ENCODE measurements at places on chromosomes 13 and 19.

- DNase-seq, result no peak
Measured at GRCh38 chr13:114082849-114083645, 49.4 kb downstream of the RASA3 start.

DNA sequence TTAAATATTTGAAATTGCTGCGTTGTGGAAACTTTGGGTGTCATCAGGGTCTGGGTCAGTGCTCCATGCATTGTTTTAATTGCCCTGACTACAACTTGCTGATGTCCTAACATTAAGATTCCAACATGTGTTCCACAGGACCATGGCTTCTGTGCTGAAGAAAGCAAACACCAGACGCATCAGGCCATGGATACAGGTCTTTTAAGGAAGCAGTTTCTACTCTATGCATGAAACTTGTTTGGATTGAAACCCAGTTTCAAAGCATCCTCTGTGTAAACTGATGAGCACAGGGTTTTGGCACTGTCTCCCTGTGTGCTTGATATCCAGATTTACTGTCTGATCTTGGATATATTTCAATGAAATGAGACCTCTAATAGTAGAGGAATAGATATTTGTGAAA, 328.4 kb upstream of the SLC10A2 start:
- no peak for DNase-seq

DNA sequence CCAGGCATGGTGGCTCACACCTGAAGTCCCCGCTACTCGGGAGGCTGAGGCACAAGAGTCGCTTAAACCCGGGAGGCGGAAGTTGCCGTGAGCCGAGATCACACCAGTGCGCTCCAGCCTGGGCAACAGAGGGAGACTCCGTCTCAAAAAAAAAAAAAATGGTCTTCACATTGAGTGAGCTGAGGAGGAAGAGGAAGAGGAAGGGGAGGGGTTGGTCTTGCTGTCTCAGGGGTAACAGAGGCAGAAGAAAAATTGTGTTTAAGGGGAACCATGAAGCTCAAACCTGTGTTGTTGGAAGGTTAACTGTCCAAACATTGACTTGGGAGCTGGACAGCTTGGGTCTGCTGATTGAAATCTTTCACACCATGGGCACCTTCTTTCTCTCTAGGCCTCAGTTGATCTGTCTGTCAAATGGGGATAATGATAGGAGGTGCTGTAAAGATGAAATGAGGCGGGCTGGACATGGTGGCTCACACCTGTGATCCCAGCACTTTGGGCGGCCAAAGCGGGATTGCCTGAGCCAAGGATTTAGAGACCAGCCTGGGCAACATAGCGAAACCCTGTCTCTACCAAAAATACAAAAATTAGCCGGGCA, 9.8 kb upstream of the SLC44A2 start:
- no peak for DNase-seq

DNA sequence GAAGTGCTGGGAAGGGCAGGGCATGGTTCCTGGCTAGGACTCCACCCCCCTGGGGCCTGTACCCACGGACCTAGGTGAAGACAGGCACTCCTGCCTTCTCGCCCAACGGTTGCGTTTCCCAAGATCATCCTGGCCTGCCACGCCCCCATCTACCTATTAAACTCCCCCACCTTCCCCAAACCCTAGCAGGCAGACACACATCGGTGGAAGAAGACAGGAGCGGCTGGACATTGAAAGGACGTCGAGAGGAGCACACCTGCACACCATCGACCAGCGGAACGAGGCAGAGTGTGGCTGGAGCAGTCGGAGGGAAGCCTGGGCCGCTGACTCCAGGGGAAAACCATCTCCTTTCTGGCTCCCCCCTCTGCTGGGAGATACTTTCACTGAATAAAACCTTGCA, 45.6 kb upstream of the ALOX5AP start:
- DNase-seq, result no peak

DNA sequence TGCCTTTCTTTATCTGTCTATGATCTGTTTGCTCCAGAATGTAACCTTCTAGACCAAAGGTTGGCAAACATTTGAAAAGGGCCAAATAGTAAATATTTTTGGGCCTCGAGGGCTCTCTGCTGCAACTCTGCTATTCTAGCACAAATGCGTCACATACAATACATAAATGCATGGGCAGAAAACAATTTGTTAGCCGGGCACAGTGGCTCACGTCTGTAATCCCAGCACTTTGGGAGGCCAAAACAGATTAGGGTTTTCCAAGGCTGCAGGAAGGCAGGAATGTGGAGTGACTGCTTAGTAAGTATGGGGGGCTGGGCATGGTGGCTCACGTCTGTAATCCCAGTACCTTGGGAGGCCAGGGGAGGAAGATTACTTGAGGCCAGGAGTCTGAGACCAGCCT, 21.9 kb upstream of the EVI5L start:
- no peak for DNase-seq

- DNase-seq, result no peak
Measured at GRCh38 chr13:36919833-36920615, at the start of gene SMAD9. SMAD9 (minus strand) TSS chr13:36920238; CDS start chr13:36879689, 40,549 bp downstream.

DNA sequence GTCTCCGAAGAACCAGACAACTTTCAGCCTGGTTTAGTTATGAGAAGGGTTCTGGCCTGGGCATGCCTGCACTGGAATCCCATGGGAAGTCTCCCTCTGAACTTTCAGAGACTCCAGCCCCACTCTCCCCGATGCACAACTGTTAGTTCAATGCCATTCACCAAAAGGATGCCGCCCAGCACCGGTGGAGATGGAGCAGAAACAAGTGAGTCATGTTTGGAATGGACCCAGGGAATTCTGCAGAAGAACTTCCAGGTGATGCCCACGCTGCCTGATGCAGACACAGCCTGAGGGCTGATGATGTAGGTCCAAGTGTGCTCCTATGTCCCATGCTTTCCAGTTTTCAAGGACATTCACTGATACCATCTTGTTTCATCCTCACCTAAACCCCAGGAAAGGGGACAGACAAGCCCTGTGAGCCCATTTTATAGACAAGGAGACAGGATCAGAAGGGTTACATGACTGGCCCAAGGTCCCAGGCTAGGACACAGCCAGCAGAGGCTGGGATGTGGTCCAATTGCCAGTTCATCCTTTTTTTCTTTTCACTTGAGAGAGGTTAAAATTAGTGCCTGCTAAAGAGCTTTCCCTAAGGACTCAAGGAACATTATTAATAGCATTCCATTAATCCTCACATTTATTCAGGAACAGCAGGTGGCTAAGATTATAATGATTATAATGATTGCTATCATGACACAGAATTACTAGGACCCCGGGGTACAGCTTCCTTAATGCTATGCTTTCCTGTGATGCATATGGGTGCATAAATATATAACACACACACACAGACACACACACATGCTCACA, 39.5 kb downstream of the SIAH3 start:
- DNase-seq, result no peak

DNA sequence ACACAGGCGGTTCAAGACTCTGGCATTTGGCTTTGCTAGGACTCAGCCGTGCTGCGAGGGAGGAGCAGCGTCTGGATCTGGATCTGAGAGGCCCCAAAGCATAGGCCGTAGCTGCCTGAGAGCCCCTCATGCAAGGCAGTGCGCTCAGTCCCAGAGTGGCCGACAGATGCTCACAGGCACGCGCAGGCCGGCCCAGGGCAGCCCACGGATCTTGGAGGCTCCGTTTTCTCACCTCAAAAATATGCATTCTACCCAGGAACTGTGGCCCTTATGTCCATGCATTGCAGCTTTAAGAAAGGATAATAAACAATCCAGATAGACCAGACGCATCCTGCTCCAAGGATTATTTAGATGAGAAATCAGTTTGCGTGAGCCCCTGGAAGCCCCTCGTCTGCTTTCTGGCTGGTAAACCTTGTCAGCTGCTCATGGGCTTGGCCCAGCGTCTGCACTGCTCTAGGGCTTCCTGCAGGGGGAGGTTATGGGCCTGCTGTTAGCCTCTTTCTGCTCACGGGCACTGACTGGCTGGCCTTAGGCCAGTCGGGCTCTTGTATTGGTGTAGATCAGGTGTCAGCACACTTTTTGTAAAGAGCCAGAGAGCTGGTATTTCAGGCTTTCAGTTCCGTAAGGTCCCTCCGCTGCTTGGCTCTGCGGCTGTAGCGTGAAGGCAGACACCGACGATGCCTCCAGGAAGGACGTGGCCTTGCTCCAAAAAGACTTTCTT, 24.2 kb downstream of the TEX29 start:
- DNase-seq, result no peak

DNA sequence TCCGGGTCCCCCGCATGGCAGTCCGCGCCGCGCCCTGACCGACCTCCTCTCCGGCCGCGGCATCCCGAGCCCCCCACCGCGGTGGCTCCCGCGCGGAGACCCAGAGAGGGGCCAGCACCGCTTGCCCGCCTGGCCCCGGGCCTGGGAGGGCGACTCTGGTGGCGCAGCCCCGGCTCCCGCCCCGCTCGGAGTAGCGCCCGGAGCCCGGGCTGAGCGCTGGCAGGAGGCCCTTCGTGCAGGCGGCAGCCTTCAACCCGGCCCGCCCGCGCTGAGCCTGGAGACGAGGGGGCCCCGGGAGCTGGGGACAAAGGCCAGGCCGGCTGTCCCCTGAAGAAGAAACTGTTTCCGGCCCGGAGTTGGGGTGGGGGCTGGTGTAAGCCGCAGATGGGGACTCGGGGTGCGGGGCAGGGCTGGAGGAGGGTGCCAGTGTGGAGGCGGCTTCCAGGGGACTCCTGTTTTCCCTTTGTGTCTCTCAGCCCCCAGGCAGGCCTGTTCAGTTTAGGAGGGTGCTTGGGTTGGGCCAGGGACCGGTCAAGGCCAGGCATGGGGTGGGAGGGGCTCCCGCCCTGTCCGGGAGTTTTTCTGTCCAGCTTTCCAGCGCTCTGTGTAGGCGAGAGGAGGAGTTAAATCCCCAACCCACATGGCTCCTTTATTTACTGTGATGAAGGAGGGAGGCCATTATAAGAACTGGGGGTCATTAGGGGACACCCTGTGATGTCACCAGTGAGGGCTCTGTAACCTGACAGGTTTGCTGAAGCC, 935 bp downstream of the LRP3 start:
- DNase-seq, result no peak

DNA sequence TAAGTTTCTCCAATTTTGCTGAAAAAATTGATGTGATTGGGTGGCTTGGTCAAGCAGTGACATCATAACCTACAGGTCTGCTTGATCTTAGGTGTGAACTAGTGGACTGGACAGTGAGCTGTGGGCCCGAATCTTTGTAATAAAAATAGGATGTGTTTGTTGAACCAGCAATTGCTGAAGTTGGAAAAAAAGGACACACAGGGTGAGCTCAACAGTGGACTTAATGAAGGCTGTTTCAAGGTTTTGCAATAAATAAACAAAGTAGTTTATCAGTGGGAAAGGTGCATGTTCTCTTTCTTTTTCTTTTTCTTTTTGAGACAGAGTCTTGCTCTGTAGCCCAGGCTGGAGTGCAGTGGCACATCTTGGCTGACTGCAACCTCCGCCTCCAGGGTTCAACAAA, 30.3 kb upstream of the ZNF726 start:
- DNase-seq, result no peak

- no peak for DNase-seq
Measured at GRCh38 chr19:5993648-5994358, 15.9 kb upstream of the RANBP3 start.

DNA sequence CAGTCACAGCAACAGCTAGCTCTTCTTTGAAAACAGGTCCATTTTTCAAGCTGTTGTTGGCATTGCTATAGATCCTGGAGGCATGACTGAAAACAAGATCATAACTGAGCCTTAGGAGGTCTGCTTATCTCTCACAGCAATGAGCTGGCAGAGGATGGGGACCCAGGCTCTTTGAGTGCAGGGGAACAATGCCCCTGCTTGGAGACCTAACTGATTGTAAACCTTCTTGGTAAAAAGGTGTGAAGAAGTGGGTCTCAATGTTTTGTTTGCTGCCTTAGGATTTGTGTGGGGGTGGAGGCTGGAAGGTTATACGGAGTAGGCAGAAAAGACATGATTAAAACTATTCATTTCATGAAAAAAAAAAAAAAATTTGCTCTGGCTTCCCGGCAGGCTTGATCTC, 94.6 kb downstream of the EFNB2 start:
- DNase-seq, result no peak

GRCh38 chr13:52673465-52673864, 20.8 kb downstream of the SUGT1 start:
- DNase-seq, result no peak

DNA sequence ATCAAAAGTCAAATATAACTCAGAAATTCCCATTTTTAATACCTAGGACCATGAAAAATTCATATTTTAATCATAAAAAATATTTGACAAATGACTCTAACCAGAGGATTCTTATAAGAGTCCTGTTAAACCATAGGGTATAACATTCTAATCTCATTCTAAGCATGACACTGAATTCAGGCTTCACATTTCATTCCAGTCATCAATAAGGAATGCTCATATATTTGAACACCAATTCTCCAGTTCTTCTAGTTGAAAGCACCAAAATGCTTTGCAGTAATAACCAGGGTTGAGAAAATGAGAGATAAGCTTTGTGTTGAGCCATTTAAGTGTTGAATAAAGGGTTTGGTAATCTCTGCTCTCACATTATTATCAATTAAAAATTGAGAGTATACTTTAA, 147.5 kb downstream of the VWA8 start:
- DNase-seq, result no peak

DNA sequence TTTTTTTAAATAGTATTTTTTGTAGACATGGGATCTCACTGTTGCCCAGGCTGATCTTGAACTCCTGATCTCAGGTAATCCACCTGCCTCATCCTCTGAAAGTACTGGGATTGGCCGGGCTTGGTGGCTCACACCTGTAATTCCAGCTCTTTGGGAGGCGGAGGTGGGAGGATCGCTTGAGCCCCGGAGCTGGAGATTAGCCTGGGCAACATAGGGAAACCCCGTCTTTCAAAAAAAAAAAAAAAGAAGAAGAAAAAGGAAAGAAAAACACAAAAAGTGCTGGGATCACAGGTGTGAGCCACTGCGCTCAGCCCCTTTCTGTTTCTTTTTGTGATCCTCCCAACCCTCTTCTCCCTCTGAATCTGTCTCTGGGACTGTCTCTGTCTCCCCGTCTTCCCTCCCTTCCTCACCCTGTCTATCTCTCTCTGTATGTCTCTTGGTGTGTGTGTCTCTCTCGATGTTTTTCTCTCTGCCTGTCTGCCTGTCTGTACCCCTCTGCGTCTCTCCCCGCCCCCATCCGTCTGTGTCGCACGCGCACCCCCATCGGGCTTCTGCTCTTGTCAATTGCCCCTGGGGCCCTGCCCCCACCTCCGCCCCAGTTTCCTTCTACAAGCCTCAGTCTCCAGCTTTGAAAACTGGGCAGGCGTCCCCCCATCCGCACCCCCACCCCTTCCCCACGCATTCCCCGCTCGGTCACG, 540 bp upstream of the ZFP36 start:
- DNase-seq, result peak; percentile 81

All from stimulated activated CD4-positive, alpha-beta T cell treated with anti-CD3 and anti-CD28 coated beads, Interleukin-12 subunit alpha, Interleukin-12 subunit beta, amount 100 ng/mL, for 48 hours (primary cell).